ENCODE measurements at places on chromosomes 2 and 18.
A peak's percentile ranks its signal among the peaks of the same experiment; 100 is the strongest.

- no peak for DNase-seq
Measured at GRCh38 chr2:121501554-121501953, 29.1 kb upstream of the RNU4ATAC start.

GRCh38 chr2:116098049-116098448 is 1655.6 kb downstream of the DPP10 start:
- no peak for DNase-seq

DNA sequence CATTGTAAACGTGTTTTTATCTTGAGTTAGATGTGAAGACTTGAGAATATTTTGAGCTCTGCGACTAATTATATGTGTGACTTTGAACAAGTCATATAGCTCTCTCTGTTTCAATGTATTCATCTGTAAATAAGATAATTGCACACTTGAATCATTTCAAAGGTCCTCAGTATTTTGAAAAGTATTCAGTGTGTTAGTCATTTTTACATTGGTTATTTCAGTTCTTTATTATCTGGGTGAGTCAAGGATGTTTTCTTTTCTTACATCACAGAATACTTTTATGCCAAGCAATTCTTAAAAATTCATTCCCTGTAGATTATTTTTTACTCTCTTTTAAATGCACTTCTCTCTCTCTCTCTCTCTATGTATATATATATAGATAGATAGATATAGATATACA is 1098.0 kb upstream of the ZEB2 start:
- no peak for DNase-seq

DNA sequence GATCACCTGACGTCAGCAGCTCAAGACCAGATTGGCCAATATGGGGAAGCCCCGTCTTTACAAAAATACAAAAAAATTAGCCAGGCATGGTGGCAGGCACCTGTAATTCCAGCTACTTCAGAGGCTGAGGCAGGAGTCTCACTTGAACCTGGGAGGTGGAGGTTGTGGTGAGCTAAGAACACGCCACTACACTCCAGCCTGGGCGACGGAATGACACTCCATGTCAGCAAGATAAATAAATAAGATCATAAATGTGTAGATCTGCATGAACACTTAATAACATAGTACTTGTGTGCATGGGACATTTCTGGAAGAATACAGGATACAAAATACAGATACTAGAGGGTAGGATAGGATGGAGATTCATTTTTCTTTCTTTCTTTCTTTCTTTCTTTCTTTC is 9.1 kb downstream of the EHD3 start:
- DNase-seq = no peak

- no peak for DNase-seq
Measured at GRCh38 chr2:68157002-68157401, 686 bp upstream of the PNO1 start.

DNA sequence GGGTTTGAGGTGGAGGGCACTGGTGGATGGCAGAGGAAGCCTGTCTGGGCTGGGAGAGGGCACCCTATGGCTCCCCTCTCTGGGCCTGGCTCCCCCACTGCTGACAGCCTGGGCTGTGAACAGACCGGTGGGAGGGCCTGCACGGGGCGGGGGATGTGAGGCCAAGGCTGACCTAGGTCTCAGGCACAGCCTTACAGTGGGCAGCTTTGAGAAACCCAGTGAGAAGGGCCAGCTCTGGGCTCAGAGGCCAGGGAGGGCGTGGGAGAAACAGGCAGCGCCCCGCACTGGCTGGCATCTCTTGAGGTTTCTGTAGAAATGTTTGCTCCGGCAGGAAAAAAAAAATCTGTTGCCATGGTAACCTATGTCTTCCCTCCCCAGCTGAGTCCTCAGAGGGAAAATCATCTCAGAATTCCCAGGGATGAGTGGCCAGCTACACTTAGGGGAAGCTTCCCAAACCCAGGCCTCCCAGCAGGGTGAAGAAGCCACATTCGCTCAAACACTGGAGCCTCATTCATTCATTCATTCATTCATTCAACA is 71.7 kb upstream of the TAF1B start:
- no peak for DNase-seq

DNA sequence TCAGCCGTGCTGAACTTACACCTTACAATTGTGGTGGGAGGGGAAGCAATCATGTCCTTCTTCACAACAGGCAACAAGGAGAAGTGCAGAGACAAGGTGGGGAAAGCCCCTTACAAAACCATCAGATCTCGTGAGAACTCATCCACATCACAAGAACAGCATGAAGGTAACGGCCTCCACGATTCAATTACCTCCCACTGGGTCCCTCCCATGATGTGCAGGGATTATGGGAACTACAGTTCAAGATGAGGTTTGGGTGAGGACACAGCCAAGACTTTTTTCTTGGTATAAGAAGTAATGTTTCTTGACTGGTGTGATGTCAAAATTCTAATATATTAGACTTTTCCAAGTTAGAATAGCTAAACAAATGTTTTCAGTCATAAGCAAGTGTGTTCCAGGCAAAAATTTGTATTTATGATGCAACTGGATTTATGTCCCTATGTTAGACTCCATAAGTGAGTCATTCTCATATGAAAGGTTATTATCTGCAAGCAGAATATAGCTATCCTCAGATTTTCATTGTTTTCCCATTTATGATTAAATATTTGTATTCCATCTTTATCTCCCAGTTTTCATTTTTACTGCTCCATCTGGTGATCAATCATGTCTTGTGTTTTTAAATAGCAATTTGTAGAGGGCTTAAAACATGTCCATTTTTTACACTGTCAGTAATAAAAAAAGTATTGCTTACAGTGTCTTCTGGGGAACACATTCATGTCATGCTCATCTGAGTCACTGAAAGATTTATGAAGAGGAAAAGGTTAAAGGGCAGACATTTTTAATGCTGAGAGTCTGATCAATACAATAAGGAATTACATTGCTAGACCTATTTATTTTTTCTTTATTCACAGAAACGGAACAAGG is 995.2 kb upstream of the CDH2 start:
- DNase-seq = no peak

DNA sequence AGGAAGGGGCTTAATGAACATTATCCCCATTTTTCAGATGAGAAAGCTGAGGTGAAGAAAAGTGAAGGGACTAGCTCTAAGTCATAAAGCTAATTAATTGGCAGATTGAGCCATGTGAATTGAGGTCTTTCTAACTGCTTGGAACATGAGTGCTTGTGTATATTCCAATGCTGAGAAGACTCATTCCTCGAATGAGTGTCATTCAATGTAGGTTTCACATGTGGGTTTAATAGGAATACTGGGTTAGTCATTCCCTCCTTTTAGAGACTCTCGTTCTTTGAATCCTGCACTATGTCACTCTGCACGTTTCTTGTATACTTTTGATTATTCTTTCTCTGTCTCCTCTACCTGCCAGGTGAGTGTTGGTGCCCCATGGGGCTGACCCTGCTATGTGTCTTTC is 218.2 kb downstream of the HRH4 start:
- no peak for DNase-seq

DNA sequence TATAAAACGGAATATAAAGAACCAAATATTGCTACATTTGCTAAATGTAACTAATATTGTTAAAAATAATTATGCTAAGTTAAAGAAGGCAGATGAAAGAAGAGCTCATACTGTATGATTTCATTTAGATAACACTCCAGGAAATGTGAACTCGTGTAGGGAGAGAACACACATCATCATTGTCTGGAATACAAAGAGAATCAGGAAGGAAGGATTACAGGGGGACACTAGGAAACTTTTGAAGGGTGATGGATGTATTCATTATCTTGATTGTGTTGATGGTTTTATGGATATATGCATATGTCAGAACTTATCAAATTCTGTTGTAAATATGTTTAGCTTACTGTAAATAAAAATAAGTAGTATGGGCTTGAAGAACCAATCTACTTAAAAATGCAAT is 104.1 kb upstream of the TRIB2 start:
- DNase-seq = no peak

DNA sequence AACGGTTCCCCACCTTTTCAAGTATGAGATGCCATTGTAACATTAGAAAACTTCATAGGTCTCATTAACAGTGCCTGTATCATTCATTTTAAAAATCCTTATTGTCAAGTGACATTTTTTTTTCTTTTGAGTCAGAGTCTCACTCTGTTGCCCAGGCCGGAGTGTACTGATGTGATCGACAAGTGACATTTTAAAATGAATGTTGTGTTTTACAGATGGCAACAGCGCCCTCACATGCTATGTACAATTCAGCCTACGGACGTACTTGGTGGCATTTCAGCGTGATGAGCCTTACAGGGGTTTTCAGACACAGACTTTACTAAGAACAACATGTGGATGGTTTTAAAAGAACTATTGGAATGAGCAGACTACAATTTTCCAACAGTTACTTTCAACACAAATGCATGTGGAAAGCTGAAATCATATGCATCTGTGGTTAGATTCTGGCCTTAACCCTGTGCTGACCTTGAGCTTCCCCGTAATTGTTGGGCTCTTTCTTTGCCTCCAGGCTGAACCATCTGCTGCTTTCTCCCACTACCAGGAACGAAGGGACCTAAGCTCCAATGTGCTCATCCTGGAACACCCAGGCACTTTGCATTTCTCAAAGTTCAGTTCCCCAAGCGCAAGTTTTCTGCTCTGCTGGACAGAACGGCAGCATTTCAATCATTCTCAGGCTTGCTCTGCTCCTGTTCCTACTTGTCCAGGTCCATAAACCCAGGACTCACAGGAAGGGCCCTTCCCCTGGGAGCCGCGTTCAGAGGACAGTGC is 119.9 kb upstream of the NDUFV2 start:
- DNase-seq = peak; percentile 49

DNA sequence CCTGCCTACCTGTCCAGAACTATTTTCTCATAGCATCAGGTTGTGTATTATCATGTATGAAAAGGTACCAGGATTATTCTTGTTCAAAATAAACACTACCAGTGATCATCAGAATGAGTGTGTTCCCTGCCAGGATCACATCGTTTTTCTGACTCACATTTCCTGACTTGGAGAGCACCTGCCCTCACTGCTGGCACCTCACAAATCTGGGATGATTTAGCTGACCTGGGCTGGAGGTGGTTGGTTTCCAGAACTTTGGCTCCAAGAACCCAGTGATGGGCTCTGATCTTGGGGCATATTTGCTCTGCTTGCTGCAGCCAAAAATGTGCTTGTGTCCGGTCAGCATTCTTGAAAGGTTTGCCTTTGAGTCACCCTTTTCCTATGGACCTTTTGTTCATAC is 836.3 kb upstream of the ACVR2A start:
- DNase-seq = no peak

DNA sequence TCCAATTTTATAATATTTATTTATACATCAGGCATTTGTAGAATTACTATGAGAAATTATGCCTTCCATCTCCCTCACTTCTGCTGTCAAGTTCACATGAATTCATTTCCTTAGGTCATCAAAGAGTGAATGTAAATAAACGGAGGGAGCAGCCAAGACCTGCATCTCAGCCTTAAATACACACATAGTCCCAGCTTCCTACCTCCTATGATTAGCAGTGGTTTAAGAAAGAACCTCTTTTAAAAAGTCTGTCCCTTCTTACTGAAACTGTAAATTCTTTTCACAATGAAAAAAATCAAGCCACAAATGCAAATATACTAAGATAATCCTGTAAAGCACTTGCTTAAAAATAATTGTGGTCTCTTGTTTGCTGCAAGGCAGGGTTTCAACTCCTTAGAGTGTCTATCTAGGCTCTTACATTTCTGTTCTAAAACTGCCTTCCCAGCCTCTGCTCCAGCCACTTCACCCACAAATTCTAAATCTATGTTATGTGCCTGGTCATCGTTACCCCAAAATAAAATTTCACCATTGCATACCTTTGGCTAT is 532.7 kb upstream of the FSHR start:
- no peak for DNase-seq

- no peak for DNase-seq
Measured at GRCh38 chr2:5685225-5685624, 7.0 kb upstream of the SOX11 start.
